NCI-H526 treated with DMSO at 0.1 percent for 48 hours (cell line): ENCODE measurements at places on chromosomes 7 and 10.

DNA sequence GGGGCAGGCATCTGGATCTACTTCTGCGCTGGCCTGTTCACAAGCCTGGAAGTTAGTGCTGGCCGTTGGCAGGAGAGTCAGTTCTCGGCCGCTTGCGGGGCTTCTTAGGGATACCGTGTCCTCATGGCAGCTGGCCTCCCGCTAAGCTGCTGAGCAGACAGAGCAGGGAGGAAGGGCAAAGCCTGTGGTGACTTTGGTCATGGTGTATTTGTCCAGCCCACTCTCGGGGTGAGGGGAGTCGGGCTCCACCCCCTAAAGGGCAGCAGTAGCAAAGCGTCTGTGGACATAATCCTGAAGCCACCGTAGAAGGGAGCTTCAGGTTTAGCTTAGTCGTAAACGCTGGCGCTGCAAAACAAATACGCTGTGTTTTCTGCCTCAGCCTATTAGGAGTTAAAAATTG is 12.2 kb downstream of the UBE3C start:
- peak; percentile 65 for DNase-seq

GRCh38 chr10:33734393-33735155 is 400.1 kb upstream of the NRP1 start:
- DNase-seq = no peak

- DNase-seq = no peak
Measured at GRCh38 chr10:10047426-10047825, 970.2 kb upstream of the CELF2 start.

DNA sequence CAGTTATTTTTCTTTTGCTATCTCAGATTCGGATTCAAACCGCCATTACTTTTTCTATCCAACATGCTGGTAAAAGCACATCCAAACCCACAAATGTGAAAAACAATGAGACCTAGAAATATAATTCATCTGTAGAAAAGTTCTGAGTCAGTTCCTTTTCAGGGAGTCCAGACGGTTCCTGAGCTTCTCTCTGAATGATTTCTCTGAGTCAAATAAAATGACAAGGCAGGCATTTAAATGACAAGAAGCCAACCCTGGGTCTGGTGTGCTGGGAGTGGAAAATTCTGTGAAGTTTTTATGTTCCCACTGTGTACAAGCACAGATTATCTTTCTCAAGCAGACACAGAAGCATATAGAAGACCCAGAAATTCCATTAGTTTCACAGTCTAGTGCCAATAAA is 96.3 kb upstream of the ANKRD1 start:
- DNase-seq = no peak

- DNase-seq = no peak
Measured at GRCh38 chr10:113927440-113927839, 73.0 kb downstream of the NHLRC2 start.

DNA sequence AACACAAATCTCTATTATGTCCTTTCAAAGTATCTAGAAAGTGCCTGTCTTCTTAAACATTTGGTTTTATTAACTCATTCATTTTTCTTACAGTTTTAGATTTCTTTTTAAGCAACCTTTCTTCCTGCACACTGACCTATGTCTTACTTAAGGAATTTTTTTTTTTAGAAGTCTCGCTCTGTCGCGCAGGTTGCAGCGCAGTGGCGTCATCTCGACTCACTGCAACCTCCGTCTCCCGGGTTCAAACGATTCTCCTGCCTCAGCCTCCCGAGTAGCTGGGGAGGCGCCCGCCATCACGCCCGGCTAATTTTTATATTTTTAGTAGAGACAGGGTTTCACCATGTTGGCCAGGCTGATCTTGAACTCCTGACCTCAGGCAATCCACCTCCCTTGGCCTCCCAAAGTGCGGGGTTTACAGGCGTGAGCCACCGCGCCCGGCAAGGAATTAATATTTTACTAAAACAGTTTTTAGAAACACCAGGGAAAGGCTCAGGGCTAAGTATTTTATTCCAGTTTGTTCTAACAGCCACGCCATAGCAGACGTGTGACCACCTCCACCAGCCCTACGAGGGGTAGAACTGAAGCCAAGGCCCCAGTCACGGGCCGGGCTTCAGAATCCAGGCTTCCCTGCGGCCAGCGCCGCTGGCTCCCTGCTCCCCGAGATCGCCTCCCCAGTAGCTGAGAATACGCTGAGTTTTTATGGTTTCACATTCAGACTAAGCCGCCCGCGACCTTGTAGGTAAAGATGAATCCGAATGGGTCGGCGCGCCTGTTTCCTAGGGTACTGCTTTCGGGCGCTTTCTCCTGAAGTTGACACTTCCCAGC is 941 bp upstream of the LUC7L2 start:
- DNase-seq = no peak

GRCh38 chr7:152860310-152860709 is 100.8 kb downstream of the ACTR3B start:
- DNase-seq = no peak

DNA sequence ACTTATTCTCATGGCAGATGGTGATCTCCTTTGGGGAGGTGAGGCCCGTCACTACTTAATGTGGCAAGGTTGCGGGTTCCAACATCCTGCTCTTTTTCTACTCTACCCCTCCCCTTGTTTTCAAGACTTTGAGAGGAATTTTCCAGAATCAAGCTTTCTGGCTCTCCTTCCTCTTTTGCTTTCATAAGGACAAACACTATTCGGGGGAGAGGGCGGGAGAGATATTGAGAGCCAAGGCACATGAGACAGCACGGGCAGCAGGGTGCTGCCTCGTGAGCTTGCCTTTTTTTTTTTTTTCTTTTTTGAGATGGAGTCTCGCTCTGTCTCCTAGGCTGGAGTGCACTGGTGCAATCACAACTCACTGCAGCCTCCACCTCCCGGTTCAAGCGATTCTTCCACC is 6.9 kb upstream of the PFKFB3 start:
- DNase-seq = no peak

DNA sequence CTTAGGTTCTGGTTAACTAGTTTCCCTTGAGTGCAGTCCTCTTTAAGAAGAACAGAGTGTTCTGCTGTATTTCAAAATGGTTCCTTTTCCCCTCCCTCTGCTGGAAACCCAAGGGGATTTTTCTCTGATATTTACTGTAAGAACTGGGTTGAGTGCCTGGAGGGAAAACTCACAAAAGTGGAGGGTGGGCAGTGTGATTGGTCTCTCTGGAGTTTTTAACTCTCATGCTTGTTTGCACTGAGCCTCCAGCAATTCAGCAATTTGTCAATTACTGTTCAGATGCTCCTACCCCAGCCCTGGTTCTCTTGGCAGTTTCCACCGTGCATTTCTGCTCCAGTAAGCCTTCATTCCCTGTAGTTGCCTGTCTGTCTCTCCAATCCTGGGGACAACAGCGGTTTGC is 273.4 kb upstream of the SORCS1 start:
- no peak for DNase-seq

DNA sequence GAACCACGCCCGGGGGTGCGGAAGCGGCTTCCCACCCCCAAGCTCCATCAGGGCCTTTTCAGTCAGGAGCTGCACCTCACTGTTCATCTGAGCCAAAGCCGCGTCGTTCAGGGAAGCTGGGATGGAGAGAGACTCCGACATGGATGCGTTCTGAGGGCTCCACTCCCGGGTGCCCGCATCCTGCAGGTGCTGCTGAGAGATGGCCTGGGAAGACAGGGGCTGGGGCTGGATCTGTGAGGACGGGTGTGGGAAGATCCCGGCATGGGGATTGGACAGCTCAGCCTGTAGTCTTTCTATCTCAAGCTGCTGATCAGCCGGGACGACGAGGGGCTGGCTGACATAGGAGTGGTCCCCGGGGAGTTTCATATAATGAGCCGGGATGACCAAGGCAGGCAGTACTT is 45.0 kb upstream of the NMT2 start:
- DNase-seq = no peak

DNA sequence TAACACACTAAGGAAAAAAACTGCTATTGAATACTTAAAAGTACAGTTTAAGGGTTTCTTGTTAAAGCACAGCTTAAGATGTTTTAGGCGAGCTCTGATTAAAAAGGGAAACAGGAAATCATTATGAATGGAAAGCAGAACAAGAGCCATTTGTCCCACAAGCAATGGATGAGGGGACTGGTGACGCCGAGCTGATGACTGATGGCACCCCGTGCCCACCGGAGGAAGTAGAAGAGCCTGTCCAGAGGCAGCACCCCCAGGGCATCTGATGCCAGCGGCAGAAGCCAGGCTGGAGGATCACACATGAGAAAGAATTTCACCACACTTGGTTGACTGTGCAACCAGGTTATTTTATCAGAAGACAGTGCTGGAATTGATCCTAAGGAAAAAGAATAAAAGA is 15.0 kb upstream of the INSIG1 start:
- DNase-seq = no peak

DNA sequence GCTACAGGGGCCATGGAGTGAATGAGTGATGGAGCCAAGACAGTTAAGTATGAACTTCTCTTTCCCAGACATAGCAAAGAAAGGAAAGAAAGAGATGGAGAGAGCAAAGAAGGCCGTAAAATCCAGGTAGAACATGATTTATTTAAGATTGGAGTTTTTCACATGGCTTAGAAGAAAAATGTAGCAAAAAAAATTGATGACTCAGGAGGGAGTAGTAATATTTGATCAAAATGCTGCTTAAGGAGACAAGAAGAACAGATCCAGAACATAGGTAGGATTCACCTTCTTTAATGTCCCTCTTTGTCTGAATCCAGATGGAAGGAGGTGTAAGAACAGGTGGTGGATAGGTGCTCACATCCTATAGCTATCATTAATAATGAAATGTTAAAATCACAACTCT is 51.0 kb upstream of the GLCCI1 start:
- no peak for DNase-seq

- DNase-seq = no peak
Measured at GRCh38 chr10:73838008-73838567, 26.7 kb upstream of the NDST2 start.

- no peak for DNase-seq
Measured at GRCh38 chr10:124591123-124591495, 129.5 kb downstream of the LHPP start.

GRCh38 chr10:3173171-3173878 is 743 bp upstream of the PITRM1 start:
- DNase-seq = peak; percentile 96

DNA sequence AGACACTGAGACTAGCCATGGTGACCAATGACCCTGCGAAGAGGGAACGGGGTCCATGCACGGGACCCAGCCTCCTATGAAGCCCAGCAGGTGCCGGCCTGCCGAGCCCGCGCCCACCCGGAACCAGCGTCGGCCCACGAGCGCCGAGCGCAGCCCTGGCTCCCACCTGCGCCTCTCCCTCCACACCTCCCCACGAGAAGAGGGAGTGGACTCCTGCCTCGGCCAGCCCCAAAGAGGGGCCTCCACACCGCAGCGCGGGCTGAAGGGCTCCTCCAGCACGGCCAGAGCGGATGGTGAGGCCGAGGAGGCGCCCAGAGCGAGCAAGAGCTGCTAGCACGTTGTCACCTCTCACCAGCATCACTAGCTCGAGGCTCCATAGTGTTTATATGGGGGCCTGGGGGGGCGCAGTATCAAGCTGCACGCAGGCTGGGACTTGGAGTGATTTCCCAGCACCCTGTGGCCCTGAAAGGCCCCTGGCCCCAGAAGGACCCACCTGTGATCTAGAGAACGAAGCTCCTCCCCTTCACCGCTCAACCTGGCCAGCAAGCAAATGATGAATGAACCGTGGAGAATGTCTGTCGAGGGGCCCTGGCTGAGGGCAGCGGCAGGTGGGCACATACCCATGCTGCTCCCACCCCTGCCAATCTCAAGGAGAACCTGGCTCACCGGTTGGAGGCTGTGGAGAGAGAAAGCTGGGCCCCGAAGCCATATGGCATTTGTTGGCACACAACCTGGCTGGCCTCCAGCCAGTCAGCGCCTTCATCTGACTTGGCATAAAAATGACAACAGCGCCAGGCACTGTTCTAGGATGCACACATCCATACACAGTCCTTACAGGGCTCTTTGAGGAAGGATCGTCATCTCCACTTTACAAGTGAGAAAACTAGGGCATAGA is 30.7 kb downstream of the GHRHR start:
- no peak for DNase-seq

DNA sequence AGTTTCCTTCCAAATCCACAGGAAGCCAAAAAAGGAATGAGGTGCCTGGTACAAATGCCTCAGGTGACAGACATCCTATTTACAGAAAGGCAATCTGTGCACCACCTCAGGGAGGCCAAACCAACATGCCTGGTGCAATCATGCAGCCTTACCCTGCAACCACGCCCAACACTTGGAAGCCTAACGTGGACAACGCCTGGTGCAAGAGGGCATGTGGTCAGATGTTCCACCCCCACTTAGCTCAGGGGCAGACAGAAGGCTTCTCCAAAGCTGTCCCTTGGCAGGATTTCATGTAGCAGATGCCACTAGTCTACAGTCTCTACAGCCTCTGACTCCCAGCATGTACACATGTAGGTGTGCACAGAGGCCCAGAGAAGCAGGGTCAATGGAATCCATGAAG is 89.5 kb downstream of the KCNMA1 start:
- no peak for DNase-seq

DNA sequence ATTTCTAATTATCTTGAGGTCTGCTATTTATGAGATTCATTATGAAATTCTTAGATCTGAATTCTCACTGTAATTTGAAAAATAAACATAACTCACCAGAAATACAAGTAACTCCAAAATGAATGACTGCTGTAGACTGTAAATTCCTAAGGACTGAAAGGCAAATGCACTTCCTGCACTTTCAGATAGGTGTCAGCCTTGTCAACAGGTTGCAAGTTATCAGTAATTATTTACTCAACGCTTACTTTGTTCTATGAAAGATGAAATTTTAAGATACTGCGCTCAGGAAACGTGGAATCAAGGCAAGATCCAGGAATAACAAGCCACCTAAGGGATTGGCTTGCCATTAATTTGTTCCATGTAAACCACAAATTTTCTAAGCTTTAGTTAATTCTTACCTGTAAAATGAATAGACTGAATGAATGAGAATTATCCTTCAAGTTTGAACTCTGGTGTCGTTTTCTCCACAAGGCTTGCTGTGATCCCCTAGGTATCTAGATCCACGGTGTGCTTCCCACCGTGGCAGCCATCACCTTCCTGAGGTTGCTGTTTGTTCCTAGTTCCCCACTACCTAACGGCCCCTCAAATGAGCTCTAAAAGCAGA is 12.6 kb downstream of the DHX32 start:
- peak; percentile 16 for DNase-seq

GRCh38 chr10:24214762-24215161 is 5.8 kb downstream of the KIAA1217 start:
- DNase-seq = no peak
